ENCODE measurements at places on chromosomes 2 and 18. TPM values are rescaled to one million over a fixed set of nuclear protein-coding genes. Genes with fewer than 3 reads are reported as not detected.

- no peak for DNase-seq
Measured at GRCh38 chr2:223599640-223600380, 2.4 kb downstream of the SCG2 start.

SERPINB10 gene
- polyA plus RNA-seq, result not detected

GRCh38 chr2:44389895-44390294 is 28.1 kb downstream of the CAMKMT start:
- no peak for DNase-seq

GRCh38 chr2:196376984-196377877 is 205.9 kb upstream of the STK17B start:
- no peak for DNase-seq

MAP2 gene
- 95.4 TPM for polyA plus RNA-seq

DNA sequence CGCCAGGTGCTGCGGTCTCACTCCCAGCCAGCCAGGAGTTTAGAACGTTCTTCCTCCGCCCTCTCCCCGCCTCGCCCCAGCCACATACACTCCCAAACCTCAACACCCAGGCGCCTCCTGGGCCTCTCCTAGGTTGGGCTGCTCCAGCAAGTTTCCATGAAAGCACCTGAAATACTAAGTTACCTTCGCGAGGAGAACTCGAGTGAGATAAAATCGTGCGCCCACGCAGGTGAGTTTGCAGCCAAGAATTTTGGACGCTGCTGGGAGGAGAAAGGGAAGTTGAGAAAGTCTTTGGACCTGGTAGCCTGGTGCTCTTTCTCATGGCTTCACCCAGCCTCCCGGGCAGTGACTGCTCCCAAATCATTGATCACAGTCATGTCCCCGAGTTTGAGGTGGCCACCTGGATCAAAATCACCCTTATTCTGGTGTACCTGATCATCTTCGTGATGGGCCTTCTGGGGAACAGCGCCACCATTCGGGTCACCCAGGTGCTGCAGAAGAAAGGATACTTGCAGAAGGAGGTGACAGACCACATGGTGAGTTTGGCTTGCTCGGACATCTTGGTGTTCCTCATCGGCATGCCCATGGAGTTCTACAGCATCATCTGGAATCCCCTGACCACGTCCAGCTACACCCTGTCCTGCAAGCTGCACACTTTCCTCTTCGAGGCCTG is at the start of gene GPR39:
TSS of gene GPR39 (plus strand) at position 83 of the 673 bp plus-strand sequence.
- DNase-seq, result no peak

- DNase-seq, result no peak
Measured at GRCh38 chr18:38940475-38940862, 1374.9 kb upstream of the CELF4 start.

- DNase-seq, result no peak
Measured at GRCh38 chr18:57831597-57832377, 28.7 kb upstream of the ATP8B1 start.

DNA sequence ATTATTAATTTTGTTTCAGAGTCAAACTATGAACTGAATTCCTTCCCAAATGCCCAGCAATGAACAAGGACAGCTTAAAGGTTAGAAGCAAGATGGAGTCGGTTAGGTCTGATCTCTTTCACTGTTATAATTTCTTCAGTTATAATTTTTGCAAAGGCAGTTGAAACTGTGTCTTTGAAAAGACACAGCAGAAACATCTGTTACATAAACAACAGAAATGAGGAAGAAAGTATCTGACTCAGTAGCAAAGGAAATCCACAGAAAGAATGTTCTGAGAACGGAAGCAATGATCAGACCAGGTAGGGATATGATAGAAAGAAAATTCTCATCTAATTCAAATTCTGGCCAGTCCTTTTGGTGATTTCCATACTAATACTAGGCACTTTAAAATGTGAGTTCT is 5.2 kb upstream of the RMC1 start:
- no peak for DNase-seq

- no peak for DNase-seq
Measured at GRCh38 chr2:222504191-222504590, 79.8 kb downstream of the SGPP2 start.

RPIA gene
- polyA plus RNA-seq, result 16.0 TPM

INHBB gene
- polyA plus RNA-seq, result 13.9 TPM

- DNase-seq, result no peak
Measured at GRCh38 chr2:2022941-2023586, 278.7 kb upstream of the PXDN start.

- no peak for DNase-seq
Measured at GRCh38 chr18:45588376-45589355, 26.6 kb upstream of the SLC14A2 start.

UGT1A8 gene
- polyA plus RNA-seq, result not detected

CROCC2 gene
- polyA plus RNA-seq, result not detected

DNA sequence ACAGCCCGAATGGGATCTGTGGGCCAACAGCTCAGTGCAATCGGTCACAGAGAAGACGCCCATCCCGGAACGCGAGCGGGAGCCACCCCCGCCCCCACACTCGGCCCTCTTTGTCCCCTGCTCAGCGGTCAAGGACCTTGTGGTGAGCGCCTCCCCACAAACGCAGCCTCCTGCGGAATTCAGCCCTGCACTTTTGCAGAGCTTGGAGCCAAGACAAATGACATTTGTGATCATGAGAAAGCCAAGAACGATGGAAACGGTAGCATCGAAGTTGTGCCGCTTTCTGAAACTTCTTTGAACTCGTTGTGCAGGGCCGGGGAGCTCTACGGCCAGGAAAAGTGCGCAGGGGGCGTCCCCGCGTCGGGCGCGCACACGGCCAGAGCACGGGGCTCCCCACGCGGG is 6.7 kb upstream of the SALL3 start:
- DNase-seq, result peak; percentile 41

DNA sequence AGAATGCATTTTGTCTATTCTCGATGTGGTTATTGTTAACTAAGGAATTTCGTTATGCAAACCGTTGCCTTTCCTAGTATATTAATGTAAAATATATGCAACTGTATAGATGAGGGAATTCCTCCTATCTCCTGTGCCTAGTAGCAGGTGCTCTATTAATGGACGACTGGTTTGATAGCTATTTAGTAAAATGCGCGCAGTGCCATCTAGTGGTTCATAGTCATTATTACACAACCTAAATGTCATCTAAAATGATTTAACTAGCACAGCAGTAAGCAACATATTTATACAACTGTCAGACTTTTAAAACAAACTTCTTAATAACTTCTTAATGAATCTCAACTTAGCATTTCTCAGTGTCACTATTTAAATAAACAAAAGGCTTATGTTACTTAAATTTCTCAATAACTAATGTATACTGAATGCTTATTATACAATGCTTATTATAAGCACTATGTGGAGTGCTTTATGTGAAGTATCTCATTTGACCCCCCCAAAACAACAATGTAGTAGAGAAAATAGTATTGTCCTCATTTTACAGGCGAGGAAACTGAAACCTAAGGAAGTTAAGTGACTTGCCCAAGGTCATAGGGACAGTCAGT is 77.9 kb downstream of the DTNA start:
- DNase-seq, result peak; percentile 90

- no peak for DNase-seq
Measured at GRCh38 chr18:77528872-77529271, 279.2 kb downstream of the GALR1 start.

IL37 gene
- not detected for polyA plus RNA-seq

SLC16A14 gene
- polyA plus RNA-seq, result 2.2 TPM

TWIST2 gene
- not detected for polyA plus RNA-seq

ACVR1 gene
- polyA plus RNA-seq, result 14.2 TPM

NTSR2 gene
- 18.4 TPM for polyA plus RNA-seq

SRD5A2 gene
- not detected for polyA plus RNA-seq

CFC1 gene
- polyA plus RNA-seq, result 3.1 TPM

DNA sequence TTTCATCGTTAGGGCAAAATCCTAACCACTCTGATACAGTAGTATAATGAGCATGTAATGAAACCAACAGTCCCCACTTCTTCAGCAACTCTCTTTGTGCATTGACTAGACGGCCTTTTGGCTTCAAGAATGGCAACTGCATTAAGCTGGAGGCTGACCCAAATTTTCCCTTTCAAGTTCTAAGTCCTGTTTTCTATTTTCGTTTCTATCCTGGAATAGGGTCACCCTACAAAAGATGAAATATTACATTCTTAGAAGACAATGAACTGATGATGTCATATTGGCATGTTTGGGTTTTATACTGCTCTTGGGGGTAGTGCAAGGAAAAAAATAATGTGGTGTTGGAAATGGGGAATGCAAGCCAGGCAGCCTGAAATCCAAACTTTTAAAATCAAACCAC is 254.4 kb downstream of the ETAA1 start:
- no peak for DNase-seq

GRCh38 chr2:159126432-159127022 is 158.1 kb downstream of the TANC1 start:
- no peak for DNase-seq

GRCh38 chr2:96157649-96158553 is 12.7 kb upstream of the DUSP2 start:
- DNase-seq, result no peak

DUSP11 gene
- polyA plus RNA-seq, result 9.5 TPM

CD28 gene
- 0.15 TPM for polyA plus RNA-seq

CRYGC gene
- polyA plus RNA-seq, result not detected

DNA sequence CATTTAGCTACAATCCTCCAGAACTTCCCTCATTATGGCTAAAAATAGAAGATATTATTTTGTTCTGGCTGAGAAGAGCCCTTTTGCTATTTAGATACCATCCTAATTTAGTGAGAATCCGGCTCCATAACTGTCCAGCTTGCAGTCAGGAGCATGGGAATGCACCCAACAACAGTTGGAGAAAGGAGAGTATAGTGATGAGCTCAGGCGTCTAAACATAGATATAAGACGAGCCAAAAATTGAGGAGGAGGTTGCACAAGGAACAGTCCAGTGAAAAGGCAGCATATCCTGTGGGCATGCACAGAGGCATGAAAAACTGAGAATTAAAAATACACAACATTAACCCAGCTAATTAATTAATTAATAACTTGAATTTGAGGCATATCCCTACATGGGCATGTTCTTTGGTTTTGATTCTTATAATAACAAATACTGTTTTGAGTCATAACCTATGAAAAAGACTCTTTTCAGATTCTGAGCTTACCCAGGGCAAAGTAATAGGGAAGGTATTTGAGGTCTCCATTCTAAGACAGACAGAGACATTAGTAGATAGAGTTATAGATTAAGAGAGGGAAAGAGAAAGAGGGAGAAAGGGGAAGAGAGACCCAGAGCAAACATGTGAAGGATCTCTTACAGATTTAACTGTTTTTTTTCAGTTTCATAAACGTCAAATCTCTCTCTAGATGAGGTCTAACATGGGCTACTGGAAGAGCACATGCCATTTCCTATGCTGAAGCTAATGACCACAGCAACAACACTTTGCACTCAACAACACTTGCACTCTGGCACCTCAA is 311.2 kb downstream of the OSR1 start:
- no peak for DNase-seq

IL1F10 gene
- not detected for polyA plus RNA-seq

- DNase-seq, result no peak
Measured at GRCh38 chr2:105136394-105136793, 98.5 kb downstream of the MRPS9 start.

OSR1 gene
- polyA plus RNA-seq, result 0.44 TPM

- no peak for DNase-seq
Measured at GRCh38 chr2:42140496-42140895, 28.7 kb upstream of the EML4 start.

KIF1A gene
- 574 TPM for polyA plus RNA-seq

DNA sequence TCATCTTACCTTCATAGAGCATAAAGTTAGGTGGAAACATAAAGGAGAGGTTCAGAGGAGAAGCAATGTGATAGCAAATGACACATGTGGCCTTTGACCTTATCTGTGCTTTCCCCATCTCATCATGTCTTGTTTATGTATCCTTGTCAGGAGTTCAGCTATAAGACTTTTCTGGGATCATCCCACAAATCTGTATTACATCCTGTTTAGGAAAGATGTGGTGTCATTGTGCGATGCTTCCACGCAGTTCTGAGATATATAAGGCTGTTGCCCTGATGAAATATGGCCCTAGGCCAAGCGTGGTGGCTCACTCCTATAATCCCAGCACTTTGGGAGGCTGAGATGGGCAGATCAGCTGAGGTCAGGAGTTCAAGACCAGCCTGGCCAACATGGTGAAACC is 15.5 kb upstream of the MGAT5 start:
- DNase-seq, result no peak

GRCh38 chr2:168462543-168463045 is 6.5 kb downstream of the CERS6 start:
- no peak for DNase-seq

- no peak for DNase-seq
Measured at GRCh38 chr2:164779383-164780057, 62.1 kb downstream of the COBLL1 start.
